ENCODE measurements at places on chromosomes 1 and 21. TPM values are rescaled to one million over a fixed set of nuclear protein-coding genes. Genes with fewer than 3 reads are reported as not detected.

The RPTN gene
- total RNA-seq: not detected

The MRPL37 gene
- 211 TPM for total RNA-seq

The UBXN10 gene
- total RNA-seq: 0.27 TPM

DNA sequence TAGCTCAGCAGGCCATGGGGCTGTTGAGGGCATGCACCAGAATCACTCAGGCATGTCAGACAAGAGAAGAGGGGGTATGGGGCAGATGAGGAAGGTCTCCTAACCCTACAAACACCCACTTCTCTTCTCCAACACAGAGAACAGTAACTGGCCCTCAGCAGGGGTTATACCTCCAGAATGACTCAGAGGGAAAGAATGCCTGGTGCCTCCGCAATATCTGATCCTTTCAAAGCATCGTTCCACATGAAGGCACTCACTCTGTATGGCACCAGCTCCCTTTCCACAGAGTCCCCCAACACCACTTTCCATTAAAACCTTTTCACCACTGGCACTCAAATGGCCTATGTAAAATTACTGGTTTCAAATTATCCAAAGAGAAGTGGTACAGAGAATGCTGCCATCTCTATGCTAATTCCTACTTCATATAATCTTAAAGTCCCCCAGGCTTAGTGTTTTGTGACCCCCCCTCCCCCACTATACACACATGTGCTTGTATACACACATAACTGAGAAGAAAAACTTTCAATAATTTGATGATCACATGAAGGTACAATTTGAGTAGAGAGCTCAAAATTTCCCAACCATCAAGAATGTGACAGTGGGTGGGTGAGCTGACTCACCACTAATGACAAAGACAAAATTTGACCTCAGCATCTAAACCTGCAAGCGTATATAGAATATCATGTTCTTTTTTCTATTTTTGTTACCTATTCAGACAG lies 91.5 kb downstream of the SIPA1L2 start:
- DNase-seq: no peak

- DNase-seq: no peak
These were observed 15.1 kb upstream of the RBM8A start for GRCh38 chr1:145942405-145942804.

GRCh38 chr1:204356997-204357396 lies 2.7 kb downstream of the PLEKHA6 start:
- no peak for DNase-seq

DNA sequence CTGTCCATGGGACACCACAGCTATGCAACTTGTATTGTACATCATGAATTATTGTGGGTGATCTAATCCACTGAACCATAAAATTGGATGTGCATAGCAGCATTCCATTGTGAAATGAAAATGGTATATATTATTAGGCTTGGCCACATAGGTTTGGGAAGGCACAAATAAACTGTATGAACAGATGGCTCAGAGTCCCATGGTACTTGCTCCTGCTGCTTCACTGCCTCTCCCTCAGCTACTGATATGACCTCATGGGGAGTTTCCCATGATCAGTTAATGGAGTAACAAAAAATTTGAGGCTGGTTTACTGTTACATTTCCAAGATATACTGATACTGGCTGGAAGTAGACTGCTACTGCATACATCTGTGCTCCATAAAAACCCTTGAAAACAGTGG lies 152.7 kb upstream of the NEGR1 start:
- DNase-seq: no peak
